ENCODE measurements at places on chromosomes 2 and 18. TPM values are rescaled to one million over a fixed set of nuclear protein-coding genes. Genes with fewer than 3 reads are reported as not detected.

DNA sequence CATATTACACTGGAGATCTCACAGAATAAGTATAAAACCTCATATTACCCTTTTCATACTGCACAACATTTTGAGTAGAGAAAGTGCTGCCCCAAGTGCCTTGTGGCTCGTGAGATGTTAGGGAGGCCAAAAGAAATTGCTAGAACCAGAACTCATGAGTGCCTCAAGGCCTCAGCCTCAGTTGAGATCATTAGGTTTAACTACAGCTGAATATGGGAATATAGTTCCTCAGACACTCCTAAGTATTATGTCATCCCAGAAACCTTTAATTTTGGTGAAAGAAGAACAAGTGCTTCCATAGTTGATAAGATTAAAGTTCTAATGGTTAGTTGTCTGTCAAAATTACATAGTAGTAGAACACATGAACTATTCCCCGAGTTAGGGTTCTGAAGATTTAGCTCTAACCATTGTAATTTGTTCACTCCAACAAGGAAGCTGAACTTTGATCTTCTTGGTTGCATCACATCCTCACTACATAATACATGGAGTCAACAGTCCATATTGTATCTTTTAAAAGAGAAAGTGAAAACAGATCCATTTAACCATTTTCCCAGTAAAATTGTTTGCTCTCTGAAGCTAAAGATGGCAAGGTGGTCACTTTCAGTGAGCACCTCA is 9.6 kb upstream of the AQP4 start:
- no peak for DNase-seq

DNA sequence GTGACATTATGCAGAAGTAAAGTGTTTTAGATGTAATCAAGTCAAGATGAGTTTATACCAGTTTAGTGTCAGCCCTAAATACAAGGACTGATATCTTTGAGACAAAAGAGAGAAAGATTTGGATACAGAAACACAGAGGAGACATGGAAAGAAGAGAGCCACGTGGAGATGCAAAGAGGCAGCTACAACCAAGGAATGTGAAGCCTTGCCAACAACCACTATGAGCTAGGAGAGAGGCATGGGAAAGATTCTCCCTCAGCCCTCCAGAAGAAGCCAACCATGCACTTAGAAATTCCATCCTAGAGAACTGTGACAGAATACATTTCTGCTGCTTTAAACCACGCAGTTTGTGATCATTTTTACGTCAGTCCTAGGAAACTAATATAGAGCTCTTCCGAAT is 217.2 kb downstream of the DOK6 start:
- DNase-seq = no peak

- DNase-seq = no peak
Observed at GRCh38 chr2:111054791-111055691, 65.7 kb upstream of the BCL2L11 start.

FZD7 gene
- 9.1 TPM for total RNA-seq

DNA sequence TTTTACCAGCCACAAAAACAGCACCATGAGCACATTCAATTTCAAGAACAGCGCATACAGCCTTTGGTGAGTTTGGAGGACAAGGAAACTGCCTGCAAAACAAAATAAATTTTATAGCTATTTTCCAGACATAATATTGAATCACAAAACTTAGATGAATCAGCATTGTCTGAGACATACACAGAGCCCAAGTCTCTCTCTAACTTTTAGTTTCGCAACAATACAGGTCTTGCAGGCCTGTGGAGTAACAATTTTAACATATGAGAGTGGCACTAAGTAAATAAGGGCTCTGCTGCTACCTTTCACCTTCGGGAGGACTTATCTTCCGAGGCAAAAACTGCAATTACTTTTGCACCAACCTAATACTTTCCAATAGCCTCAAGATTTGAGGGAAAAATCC is 56.1 kb upstream of the PEX13 start:
- no peak for DNase-seq

STARD6 gene
- total RNA-seq = 5.7 TPM

- no peak for DNase-seq
Observed at GRCh38 chr2:237877576-237878307, 18.3 kb downstream of the RAMP1 start.

All from testis (tissue), 5 donors.